M059J (cell line): ENCODE measurements at places on chromosomes 12 and 14.

DNA sequence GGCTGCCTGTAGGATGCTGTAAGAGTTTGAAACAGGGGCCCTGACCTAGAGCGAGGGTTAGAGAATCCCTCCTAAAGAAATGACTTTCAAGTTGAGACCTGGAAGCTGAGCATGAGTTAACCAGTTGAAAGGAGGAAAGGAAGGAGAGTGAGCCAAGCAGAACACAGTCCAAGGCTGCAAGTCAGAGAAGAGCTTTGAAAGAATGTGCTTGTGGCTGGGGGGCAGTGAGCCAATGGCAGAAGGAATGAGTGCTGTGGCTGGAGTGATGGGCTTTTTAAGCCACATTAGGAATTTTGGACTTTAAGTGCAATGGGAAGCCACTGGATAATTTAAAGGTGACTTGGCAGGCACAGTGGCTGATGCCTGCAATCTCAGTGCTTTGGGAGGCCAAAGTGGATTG, 18.1 kb downstream of the CDKN1B start:
- DNase-seq: peak; percentile 73

DNA sequence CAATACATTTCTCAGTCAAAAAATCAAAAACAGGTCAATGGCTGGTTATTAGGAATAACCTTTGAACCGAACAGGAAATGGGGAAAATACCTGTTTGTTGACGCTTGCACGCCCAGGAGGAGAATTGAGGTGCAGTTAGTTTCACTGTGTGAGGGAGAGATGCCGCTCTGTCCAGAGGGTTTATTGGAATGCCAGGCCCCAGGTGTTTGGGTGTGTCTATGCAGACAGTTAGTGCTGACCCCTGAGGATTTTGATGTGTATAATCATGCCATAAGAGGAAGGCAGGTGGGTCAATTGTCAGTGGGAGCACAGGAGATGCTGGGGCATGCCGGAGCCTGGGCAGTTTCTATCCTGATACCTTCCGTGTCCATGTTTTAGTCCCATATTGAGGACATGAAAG, 100.8 kb upstream of the DIO3 start:
- DNase-seq: no peak

DNA sequence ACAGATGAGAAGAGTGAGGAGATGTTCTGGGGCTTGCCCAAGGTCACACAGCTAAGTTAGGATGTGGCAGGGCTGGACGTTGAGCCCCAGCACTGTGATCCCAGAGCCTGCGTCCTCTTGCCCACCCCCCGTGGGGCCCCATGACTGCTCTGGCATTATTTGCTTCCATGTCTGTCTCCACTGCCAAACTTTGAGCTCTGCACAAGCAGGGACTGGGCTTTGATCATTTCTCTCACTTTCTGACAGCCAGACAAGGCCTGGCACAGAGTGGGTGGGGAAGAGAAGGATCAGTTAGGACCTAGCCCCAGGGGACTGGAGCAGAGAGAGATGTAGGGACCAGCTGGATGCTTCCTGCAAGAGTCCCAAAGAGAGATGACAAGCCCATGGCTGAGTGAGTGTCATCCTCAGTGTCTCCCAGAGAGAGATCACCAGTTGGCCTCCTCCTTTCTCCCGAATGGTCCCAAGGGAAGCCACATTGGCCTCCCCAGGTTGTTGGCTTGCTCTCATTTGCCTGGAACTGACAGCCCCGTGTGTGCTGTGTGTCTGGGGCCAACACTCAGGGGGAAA, 126.7 kb upstream of the PWP1 start:
- DNase-seq: no peak

GRCh38 chr14:101476916-101477553, 84.3 kb upstream of the DIO3 start:
- DNase-seq: peak; percentile 78

- peak; percentile 68 for DNase-seq
Observed at GRCh38 chr12:62606654-62607053, 140.0 kb downstream of the MON2 start.

GRCh38 chr14:105472486-105472991, 2.1 kb upstream of the CRIP2 start:
- DNase-seq: no peak
